ENCODE measurements at places on chromosomes 6 and 20. TPM values are rescaled to one million over a fixed set of nuclear protein-coding genes. Genes with fewer than 3 reads are reported as not detected.

DNA sequence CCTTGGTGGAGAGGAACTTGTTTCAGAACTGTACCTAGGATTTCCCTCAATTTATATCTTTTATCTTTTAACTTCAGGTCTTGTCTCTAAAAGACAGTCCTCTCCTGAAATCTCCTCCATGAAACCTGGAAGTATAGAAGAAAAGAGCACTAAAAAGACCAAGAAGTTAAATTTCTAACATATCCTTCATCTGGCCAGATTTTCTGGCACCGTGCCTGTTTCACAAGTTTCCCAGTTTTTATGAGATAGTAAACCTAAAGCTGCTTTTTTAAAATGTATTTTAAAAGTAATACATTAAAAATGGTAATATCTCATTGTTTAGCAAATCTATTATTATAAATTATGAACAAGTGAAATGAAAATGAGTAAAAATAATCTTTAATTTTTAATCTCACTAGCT is 348.3 kb upstream of the RSPO3 start:
- no peaks in the 10 kb centered on the region for H3K4me1 ChIP-seq
- no peak overlapping the region for H3K27ac ChIP-seq
- DNase-seq = no peak
- H3K27me3 ChIP-seq = no peaks in the 10 kb centered on the region
- H3K36me3 ChIP-seq = no peaks in the 10 kb centered on the region

GRCh38 chr6:139114746-139115145 is 20.1 kb upstream of the HECA start:
- H3K36me3 ChIP-seq = no peaks in the 10 kb centered on the region

DNA sequence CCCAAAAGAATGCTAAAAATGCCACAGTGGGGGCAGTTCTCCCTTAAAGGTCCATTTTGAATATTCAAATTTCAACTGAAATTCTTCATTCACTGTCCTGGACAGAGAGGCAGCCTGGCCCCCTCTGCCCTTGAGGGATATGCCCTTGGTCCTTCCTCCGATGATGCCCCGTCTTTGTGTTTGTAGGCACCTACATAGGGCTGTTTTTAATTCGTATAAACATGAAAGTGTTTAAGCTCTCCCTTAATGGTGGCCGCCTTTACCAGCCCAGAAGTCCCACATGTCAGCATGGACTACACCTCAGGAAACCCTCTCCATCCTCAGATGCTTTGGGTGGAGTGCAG is 70.2 kb downstream of the SSR1 start:
- H3K4me3 ChIP-seq = no peak overlapping the region
- H3K4me1 ChIP-seq = no peaks in the 10 kb centered on the region
- no peaks in the 10 kb centered on the region for H3K27me3 ChIP-seq
- peak overlapping the region; percentile 70 for H3K27ac ChIP-seq

Gene OOEP
- total RNA-seq = not detected

GRCh38 chr20:2942439-2942838 is 69.2 kb downstream of the PTPRA start:
- H3K4me1 ChIP-seq = peaks cover 31% of the 10 kb centered on the region
- H3K36me3 ChIP-seq = no peaks in the 10 kb centered on the region
- DNase-seq = no peak
- no peaks in the 10 kb centered on the region for H3K27me3 ChIP-seq

GRCh38 chr6:98828211-98828788 is 6.1 kb upstream of the POU3F2 start:
- H3K27ac ChIP-seq = no peak overlapping the region
- H3K4me1 ChIP-seq = no peaks in the 10 kb centered on the region
- H3K27me3 ChIP-seq = no peaks in the 10 kb centered on the region
- H3K4me3 ChIP-seq = no peak overlapping the region
- DNase-seq = no peak
- no peaks in the 10 kb centered on the region for H3K36me3 ChIP-seq

Gene SLC24A3
- total RNA-seq = 4.0 TPM

DNA sequence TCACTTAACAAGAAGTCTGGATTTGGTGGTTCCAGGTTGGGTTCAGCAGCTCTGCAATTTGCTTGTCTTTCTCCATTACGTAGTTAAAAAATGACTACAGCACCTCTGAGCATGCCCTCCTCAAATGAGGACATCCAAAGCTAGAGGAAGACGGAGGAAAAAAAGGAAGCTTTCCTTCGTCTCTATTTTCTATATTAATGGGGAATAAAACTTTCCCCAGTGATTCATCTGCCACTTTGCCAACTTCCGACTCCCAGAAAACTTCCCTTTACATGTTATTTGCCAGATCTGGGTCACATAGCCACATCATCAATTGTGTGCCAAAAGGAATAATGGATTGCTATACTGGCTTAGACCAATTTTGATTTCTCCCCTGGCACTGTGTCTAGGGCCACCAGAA is 69.5 kb downstream of the ZFAND3 start:
- H3K4me3 ChIP-seq = no peak overlapping the region
- no peaks in the 10 kb centered on the region for H3K27me3 ChIP-seq
- no peaks in the 10 kb centered on the region for H3K36me3 ChIP-seq
- H3K27ac ChIP-seq = no peak overlapping the region
- no peak for DNase-seq

GRCh38 chr6:15419493-15419892 is 173.6 kb downstream of the JARID2 start:
- H3K27ac ChIP-seq = no peak overlapping the region
- no peaks in the 10 kb centered on the region for H3K27me3 ChIP-seq
- H3K36me3 ChIP-seq = peaks cover 28% of the 10 kb centered on the region
- DNase-seq = no peak
- H3K4me1 ChIP-seq = peaks cover 11% of the 10 kb centered on the region

- H3K4me1 ChIP-seq = peaks cover 4% of the 10 kb centered on the region
- H3K27me3 ChIP-seq = no peaks in the 10 kb centered on the region
- H3K36me3 ChIP-seq = no peaks in the 10 kb centered on the region
- no peak overlapping the region for H3K4me3 ChIP-seq
- DNase-seq = no peak
These were observed 5.9 kb downstream of the FOXA2 start for GRCh38 chr20:22578221-22579118.

GRCh38 chr6:151690768-151691562 is 116.5 kb upstream of the ESR1 start:
- no peaks in the 10 kb centered on the region for H3K36me3 ChIP-seq
- H3K27ac ChIP-seq = peak overlapping the region; percentile 94
- peak; percentile 46 for DNase-seq
- peaks cover 11% of the 10 kb centered on the region for H3K4me1 ChIP-seq
- H3K27me3 ChIP-seq = no peaks in the 10 kb centered on the region
- peak overlapping the region; percentile 40 for H3K4me3 ChIP-seq

DNA sequence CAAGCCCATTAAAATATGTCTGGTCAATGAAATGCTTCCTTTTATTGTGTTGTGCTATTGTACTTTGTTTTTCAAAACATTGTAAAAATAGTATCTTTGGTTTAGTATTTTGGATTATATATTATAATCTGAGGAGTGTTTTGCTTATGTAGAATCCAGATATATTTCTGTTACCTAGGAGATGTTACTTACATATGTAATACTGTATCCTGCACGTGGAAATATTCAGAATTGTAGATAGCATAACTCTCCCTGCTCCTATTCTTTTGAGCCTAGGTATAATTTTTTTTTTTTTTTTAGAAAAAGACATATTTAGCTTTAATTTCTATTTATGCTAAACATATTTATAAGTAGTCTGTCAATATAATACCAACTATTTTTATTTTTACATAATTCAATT is 130.6 kb downstream of the CD109 start:
- no peaks in the 10 kb centered on the region for H3K36me3 ChIP-seq
- no peak for DNase-seq
- H3K4me1 ChIP-seq = no peaks in the 10 kb centered on the region
- H3K27me3 ChIP-seq = no peaks in the 10 kb centered on the region
- no peak overlapping the region for H3K27ac ChIP-seq

Gene RIPOR3
- 73.0 TPM for total RNA-seq

- H3K27me3 ChIP-seq = no peaks in the 10 kb centered on the region
- H3K4me1 ChIP-seq = peaks cover 42% of the 10 kb centered on the region
- peak overlapping the region; percentile 15 for H3K27ac ChIP-seq
These were observed 13.3 kb downstream of the ELOVL5 start for GRCh38 chr6:53335224-53335994.

Gene ITPR3
- 101 TPM for total RNA-seq

Gene SIRPB1
- 5.1 TPM for total RNA-seq

- H3K27me3 ChIP-seq = no peaks in the 10 kb centered on the region
- no peaks in the 10 kb centered on the region for H3K36me3 ChIP-seq
These were observed 20.0 kb downstream of the TAF4 start for GRCh38 chr20:62045529-62046285.

- H3K4me3 ChIP-seq = no peak overlapping the region
- no peak for DNase-seq
- no peak overlapping the region for H3K27ac ChIP-seq
- no peaks in the 10 kb centered on the region for H3K36me3 ChIP-seq
- no peaks in the 10 kb centered on the region for H3K27me3 ChIP-seq
These were observed 125.1 kb upstream of the BTBD3 start for GRCh38 chr20:11792568-11792953.

Gene COL20A1
- total RNA-seq = not detected

DNA sequence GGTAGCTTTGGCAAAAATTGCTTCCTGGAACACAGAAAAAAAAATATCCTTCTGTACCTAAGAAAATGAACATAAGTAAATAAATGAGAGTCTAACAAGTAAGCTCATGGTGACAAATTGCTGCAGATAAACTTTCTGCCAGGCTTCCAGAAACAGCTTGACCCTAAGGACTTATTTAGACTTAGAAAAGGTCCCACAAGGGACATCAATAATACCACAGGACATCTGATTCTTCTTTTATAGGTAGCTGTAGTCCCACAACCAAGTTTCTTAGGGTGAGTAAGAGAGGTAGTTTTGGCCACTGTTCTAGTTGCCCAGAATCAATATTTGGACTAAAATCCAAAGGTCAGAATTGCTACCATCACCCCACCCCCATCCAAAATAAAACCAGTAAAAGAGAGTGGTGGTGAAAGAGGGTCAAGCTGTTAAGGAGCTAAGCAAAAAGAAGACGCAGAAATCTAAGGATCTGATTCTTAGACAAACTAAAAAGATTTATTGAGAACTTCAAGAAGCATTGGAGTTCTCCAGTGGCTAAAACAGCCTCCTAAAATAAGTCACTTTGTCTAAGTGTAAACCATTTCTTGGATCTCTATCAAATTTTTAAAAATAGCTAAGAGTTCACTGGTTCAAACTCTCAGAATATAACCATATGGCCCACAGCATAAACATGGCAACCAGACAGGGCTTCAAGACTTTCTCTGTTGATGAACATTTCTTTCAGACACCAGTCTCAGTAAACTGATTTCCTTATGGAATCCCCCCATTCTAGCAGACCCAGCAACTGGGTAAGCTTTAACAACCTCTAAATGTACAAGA is 180.6 kb downstream of the PTPRK start:
- peaks cover 12% of the 10 kb centered on the region for H3K4me1 ChIP-seq
- no peak overlapping the region for H3K27ac ChIP-seq
- H3K27me3 ChIP-seq = no peaks in the 10 kb centered on the region
- DNase-seq = no peak
- no peaks in the 10 kb centered on the region for H3K36me3 ChIP-seq

DNA sequence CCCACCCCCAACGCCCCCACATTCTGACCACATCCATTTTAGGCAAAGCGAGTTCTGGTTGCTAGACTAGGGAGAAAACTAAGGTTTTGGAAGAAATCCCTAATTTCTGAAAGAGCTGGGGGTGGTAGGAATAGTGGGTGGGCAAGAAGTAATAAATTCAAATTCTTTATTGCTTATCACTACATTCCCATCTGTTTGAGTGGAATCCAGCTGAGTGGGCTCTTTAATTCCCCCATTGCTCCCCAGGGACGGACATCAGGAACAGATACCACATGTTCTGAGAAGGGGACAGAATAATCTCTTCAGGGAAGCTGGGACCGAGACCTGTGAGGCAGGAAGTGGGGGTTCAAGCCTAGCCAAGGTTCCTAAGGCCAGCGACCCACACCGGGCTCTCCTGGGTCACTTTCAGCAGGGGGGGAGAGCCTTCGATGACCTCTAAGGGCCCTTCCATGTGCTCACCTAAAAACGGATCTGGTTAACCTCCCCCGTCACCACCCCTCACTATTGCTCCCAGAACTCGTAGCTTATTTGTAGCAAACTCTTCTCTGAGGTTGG is 42.3 kb upstream of the MRPS10 start:
- no peaks in the 10 kb centered on the region for H3K4me1 ChIP-seq
- H3K27ac ChIP-seq = no peak overlapping the region
- no peak for DNase-seq

GRCh38 chr6:21164768-21165326 is 428.7 kb upstream of the SOX4 start:
- H3K27me3 ChIP-seq = no peaks in the 10 kb centered on the region
- DNase-seq = no peak
- H3K36me3 ChIP-seq = no peaks in the 10 kb centered on the region
- H3K4me3 ChIP-seq = no peak overlapping the region
- no peak overlapping the region for H3K27ac ChIP-seq

GRCh38 chr6:37802810-37803209 is 16.7 kb upstream of the ZFAND3 start:
- no peak overlapping the region for H3K27ac ChIP-seq
- H3K4me1 ChIP-seq = no peaks in the 10 kb centered on the region
- H3K4me3 ChIP-seq = no peak overlapping the region
- H3K36me3 ChIP-seq = no peaks in the 10 kb centered on the region
- no peaks in the 10 kb centered on the region for H3K27me3 ChIP-seq

Gene RFX6
- total RNA-seq = not detected

Gene TMEM244
- not detected for total RNA-seq

DNA sequence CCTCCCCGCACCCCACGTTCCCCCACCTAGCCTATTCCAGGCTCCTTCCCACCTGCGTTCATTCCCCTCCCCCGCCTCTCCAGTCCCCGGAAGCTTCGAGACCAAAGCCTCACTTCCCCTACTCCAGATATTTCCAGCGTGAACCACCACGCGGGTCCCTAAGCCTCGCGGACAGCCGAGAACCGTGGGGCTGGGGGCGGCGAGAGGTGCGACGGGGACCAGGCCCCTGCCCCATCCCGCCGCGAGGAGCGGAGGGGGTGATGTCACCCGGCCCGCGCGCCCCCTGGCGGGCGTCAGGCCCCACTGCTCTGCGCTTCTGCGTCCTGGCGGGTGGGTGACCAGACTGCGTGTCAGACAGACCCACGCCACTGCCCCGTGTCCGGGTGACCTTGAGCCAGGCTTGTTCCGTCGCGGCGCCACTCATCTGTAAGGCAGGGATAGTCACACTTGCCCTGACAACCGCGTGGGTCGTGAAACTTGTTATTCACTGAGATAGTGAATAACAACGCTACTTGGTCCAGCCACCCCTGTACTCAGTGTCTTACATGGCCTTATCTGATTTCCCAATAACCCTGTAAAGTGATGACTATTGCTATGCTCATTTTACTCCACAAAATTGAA is 9.0 kb upstream of the HSP90AB1 start:
- no peaks in the 10 kb centered on the region for H3K36me3 ChIP-seq
- peak overlapping the region; percentile 96 for H3K27ac ChIP-seq
- peaks cover 4% of the 10 kb centered on the region for H3K4me1 ChIP-seq
- H3K27me3 ChIP-seq = no peaks in the 10 kb centered on the region
- H3K4me3 ChIP-seq = peak overlapping the region; percentile 47

- no peaks in the 10 kb centered on the region for H3K27me3 ChIP-seq
- no peak overlapping the region for H3K27ac ChIP-seq
- DNase-seq = no peak
- no peaks in the 10 kb centered on the region for H3K4me1 ChIP-seq
- no peaks in the 10 kb centered on the region for H3K36me3 ChIP-seq
These were observed 49.4 kb downstream of the ERMARD start for GRCh38 chr6:169800668-169801395.
